ENCODE measurements at places on chromosomes 4 and X.

DNA sequence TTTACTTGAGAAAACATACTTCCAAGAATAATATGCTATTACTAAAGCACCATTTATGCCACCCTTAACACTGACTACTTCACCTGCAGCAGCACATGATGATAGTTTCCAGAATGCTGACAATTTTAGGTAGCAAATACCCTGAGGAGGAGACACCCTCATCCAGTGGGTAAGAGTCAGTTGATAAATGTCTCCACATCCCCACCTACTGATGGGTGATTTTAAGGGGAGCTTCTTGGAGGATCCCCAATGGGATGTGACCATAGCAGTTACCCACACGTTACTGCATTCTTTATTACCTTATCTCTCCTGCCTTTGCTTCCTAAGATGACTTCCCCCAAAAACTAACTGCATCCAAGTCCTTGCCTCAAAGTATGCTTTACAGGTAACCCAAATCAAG lies 131.2 kb upstream of the SMARCAD1 start:
- DNase-seq, result no peak

GRCh38 chr4:152232271-152232670 lies 303.6 kb downstream of the FBXW7 start:
- DNase-seq, result no peak

- no peak for DNase-seq
Measured at GRCh38 chr4:43113196-43113595, 220.7 kb downstream of the GRXCR1 start.

DNA sequence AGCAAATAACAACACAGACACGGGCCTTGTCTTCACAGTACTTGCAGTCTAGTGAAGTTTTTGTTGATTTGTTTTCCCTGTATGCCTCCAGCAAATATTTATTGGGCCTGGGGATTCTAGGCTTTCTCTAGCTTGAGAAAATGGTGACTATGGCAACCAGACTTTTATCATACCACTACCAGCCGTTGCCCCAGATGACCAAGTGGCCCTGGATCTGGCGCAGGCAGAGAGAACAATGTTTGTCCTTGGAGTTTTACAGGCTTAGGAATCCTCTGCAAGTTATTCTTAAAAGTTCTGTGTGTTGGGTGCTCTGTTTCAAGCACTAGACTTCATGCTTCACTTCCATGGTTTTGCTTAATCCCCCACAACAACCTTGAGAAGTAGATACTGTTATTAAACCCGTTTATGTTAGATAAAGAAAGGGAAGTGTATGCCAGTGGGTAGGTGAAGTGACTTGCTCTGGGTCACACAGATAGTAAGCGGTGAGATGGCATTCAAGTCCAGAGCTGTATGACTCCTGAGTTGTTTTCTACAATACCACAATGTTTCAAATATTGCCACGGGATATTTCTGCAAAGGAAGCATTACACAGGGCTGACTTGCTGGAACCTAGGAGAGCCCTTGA lies 94.6 kb downstream of the AKAP4 start:
- DNase-seq, result no peak

GRCh38 chr4:123819362-123820035 lies 422.9 kb downstream of the SPRY1 start:
- DNase-seq, result no peak

DNA sequence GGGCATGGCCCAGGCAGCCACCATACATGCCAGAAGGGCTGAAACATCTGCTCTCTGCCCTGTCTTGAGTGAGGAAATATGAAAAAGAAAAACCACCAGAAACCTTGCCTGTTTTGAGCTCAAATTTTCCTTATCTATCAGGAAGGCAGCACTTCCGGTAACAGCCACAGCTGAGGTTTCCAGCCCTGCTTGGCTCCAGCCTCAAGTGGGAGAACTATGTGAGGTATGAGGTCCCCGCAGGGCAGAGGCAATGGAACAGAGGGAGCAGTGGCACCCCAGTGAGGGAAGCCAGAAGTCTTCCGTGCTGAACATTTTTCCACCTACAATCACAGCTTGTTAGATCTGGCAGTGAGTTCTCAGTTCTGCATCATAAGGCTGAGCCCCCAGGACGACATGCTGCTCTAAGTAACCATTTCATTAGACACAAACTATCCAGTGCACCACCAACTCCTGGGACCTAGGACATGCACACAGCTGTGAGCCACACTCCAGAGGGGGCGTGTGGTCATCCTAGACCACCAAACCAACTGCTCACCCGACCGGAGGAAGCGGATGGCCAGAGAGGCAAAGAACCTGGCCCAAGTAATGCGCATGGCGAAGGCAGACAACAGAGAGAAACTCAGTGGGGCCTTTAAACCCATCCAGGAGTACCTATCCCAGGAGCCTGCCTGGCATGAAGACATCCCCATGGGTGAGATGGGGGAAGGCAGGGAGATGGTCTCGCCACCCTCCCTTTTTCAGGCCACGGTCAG lies 22.6 kb downstream of the WDR1 start:
- no peak for DNase-seq

DNA sequence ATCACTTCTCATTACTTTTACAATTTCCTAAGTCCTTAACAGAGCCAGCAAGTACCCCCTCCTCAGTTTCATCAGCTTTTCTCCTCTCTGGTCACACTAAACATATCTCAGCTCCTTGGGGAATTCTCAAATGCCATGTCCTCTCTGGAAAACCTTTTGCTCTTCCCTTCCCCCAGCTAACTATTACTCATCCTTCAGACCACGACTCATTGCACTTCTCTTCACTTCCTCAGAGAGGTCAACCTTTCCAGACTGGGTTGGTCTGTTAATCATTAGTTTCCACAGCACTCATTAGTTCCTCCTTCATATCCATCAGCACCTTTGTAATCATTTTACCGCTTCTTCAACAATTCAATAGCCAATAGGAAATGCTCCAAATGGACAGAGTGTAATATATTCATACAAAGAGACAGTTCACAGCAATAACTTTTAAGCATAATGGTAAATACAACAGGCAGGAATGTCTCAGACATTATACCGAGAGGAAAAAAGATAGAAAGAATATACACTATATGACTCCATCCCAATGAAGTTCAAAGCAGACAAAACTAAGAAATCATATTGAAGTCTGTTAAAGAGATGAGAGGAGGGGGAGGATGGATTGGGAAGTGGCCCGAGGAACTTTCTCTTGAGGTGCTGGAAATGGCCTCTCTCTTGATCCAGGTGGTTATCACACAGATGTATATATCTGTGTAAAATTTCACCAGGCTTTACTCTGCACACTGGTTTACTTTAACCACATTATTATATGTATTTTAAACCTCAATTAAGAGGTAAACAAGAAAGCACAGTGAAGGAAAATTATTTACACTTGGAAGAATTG lies 39.6 kb downstream of the DDX60L start:
- DNase-seq, result no peak

- peak; percentile 52 for DNase-seq
Measured at GRCh38 chrX:100648458-100649417, 4.7 kb downstream of the SRPX2 start.

DNA sequence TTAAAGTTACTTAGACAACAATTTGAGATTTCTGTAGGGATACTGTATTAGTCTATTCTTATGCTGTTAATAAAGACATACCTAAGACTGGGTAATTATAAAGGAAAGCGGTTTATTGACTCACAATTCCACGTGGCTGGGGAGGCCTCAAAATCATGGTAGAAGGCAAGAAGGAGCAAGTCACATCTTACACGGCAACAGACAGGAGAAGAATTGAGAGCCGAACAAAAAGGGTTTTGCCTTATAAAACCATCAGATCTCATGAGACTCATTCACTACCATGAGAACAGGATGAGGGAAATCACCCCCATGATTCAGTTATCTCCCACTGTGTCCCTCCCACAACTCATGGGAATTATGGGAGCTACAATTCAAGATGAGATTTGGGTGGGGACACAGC lies 11.0 kb downstream of the PTTG2 start:
- DNase-seq, result no peak

- no peak for DNase-seq
Measured at GRCh38 chr4:189088780-189089179, 851.9 kb upstream of the FRG1 start.

DNA sequence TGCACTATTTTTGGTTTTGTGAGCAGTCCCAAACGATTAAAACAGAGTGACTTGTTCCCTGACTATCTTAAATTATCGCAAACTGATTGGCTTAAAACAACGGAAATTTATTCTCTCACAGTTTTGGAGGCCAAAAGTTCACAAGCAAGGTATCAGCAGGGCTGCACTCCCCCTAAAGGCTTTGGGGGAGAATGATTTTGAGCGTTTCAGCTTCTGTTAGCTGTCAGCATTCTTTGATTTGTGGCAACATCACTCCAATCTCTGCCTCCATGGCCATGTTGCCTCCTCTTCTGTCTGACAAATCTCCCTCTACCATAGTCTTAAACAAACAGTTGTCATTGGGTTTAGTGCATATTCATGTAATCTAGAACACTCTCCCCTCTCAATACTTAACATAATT lies 459.6 kb upstream of the ATOH1 start:
- DNase-seq, result peak; percentile 13

DNA sequence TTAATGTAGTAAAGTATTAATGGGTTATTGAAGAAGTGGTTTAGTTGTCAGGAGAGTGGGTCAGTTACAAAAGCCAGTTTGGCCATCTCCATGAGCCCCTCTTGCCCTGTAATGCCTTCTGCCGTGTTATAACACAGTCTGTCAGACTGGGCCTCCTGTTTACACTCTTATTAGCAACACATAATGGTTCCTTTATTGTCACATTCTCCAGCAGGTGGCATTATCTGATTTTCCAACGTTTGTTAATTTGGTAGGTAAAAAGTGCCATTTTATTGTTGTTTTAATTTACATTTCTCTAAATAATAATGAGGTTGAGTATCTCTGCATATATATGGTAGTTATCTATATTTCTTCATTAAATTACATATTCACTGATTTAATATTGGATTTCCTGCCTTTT lies 560.8 kb downstream of the FGF13 start:
- peak; percentile 51 for DNase-seq

- DNase-seq, result no peak
Measured at GRCh38 chr4:145766273-145766672, 86.3 kb downstream of the C4orf51 start.

DNA sequence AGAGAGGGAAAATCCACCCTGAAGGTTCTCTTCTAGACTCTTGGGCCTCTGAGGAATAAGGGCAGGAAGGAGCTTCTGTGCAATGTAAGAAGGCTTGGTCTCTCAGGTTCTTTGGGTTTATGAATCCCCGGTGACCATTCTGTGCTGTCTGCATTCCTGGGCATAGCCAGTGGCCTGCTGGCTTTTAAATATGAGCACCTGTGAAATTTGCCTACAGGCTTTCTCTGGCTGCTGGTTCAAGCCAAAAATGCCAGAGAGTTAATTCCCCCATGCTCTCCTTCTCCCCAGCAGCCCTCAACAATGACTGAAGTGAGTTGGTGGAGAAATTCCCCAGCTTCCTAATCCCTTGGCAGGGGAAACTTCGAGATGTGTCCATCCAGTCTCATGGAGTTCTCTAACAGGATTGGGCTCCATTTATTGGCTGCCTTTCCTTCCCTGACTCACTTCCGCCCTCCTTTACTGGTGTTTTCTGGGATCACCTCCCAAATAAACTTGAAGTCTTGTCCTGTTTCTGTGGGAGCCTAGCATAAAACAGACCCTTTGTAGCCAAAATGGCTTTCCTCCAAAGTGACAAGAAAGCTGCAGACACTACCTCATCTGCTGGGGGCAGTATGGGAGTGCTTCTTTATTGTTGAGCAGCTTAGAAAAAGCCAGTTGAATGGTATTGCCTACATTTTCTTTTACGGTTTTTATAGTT lies 179.4 kb upstream of the CASK start:
- no peak for DNase-seq

DNA sequence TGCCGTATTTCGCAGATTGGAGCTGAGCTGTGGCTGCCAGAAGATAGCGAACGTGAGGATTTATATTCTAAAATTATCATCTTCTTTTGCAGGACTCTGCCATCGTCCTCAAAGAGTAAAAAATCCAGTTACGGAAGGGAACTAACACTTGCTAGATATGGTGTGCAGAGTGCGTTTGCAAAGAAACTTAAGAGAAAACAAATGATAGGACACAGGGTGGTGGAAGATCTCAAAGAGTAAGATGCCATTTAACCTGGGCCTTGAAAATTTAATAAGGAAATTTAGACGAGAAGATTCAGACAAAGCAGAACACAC lies 566 bp downstream of the LARP7 start:
- DNase-seq, result no peak

DNA sequence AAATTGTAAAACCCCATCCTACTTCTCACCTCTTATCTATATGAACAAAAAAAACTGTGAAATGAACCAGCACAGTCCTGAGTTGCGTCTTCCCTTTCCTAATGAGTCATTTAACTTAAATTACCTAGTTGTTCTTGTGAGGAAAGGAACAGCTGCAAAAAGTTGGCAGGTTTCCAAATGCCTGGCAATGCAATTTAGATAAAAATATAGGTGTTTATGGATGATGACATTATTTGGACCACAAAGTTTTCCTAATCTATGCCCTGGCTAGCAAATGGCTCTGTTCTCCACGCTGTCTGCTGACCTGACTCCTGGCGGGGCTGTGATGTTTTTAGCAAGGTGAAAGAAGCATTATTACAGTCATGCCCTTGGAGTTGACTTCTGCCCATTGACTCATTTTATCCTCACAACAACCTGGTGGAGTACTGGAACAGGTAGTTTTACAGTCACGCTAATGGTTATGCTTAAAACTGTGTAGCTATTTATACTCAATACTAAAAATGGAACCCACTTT lies 29.8 kb upstream of the RELL1 start:
- DNase-seq, result peak; percentile 5

GRCh38 chrX:16592194-16592770 lies 57.7 kb upstream of the S100G start:
- no peak for DNase-seq

GRCh38 chr4:87543835-87544461 lies 14.8 kb upstream of the SPARCL1 start:
- peak; percentile 62 for DNase-seq

GRCh38 chr4:30619679-30620078 lies 100.5 kb upstream of the PCDH7 start:
- no peak for DNase-seq

- no peak for DNase-seq
Measured at GRCh38 chr4:7663075-7663541, 228.4 kb upstream of the PSAPL1 start.

GRCh38 chr4:90126805-90127204 lies 389 bp upstream of the CCSER1 start:
- DNase-seq, result peak; percentile 33

DNA sequence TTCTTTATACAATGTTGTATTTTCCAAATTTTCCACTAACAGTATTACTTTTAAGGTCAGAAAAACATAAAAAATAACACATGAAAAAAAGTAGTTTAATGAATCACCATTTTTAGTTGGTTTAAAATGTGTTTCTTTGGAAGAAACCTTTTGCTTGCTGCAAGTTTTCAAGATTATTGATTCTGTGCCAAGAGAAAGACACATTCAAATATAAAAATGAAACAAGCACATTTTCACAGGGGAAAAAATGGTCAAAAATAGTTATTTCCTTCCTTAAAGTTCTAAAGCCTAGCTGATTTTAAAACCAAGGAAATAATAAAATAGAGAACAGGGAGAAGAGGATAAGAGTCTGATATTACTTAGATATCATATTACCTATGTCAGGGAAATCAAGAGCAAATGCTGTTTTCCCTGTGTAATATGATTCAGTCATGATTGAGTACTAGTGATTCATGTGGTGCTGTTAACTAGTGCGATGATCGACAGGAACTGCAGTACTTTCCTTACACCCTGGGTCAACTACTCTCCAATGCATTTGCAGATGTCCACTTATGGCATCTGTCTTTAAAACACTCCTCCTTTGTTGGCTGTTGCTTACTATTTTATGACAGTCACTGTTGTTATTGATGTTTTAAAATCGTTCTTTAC lies 103.8 kb downstream of the CAMK2D start:
- no peak for DNase-seq

Data from NCI-H82 (cell line).